Adrenal gland (tissue), 19 donors: ENCODE measurements at places on chromosomes 1 and 21. TPM values are rescaled to one million over a fixed set of nuclear protein-coding genes. Genes with fewer than 3 reads are reported as not detected.

- no peak for DNase-seq
Measured at GRCh38 chr1:225888898-225889601, at the start of gene LEFTY1. TSS of gene LEFTY1 (minus strand) at chr1:225889146. CDS start at chr1:225889066, 80 bp downstream.

DNA sequence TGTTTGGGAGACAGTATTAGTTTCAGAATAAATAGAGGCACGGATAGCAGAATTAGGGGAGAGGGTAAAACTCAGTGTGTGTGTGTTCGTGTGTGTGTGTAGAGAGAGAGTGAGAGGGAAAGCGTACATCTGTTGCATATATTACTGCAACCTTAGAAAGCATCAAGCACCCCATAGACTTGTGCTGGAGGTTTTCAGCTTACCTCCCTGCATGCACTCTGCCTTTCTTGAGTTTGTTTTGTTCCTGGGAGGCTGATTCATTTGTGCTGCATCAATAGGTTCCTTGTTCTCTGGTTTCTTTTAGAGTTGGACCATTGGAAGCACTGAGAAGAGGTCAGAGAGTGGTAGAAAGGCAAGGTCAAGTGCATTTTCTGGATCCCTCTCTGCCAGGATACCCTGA lies 104.4 kb upstream of the KCNK1 start:
- DNase-seq: no peak

GPR52 gene
- 0.24 TPM for polyA plus RNA-seq

TNFRSF8 gene
- not detected for polyA plus RNA-seq

PRKAA2 gene
- 0.74 TPM for polyA plus RNA-seq

PBX1 gene
- polyA plus RNA-seq: 153 TPM
